ENCODE measurements at places on chromosomes 11 and 22.

DNA sequence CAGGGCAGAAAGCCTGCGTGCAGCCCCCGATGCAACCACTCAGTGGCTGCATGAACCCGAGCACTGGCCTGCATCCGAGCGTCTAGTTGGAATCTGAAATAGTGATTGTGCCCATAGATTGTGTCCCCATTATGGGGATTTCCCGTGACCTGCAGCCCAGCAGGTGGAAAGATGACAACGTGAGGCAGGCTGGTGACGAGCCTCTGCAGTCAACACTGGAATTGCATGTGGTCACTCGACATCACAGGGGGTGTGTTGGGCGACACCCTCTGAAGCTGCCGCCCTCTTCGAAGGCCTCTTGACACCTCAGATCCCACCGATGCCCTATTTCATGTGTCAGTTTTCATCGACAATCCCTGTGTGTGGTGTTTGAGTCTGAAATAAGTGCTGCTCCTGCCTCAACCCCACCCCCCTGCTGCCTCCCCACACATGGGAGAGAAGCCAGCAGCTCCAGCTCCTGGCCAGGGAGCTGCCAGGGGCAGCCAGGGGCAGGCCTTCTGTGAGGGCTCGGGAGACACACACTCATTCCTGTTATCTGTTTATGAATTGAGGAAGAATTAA is 172.0 kb upstream of the B3GAT1 start:
- no peak for DNase-seq

- DNase-seq = no peak
These were observed 38.2 kb upstream of the PAK1 start for GRCh38 chr11:77512092-77512491.

GRCh38 chr11:73645121-73645969 is 1.0 kb upstream of the PLEKHB1 start:
- DNase-seq = no peak

DNA sequence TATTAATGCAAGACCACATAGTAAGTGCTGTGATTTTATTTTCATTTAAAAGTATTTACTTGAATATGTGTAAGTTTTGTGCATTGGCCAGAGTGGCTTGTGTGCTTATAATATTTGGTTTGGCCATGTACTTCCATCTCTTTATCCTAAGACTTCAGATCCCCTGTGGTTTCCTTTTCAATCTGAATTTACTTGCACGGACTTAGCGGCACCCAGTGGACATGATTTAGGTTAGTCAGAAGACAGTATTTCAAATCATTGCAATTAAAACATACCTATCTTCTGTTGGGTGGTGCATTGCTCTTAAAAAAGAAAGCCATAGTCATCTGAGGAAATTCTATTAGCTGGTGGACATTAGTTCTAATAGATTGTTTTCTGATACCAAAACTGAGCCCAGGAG is 30.7 kb downstream of the PIWIL4 start:
- no peak for DNase-seq

- DNase-seq = no peak
These were observed 366.0 kb upstream of the NARS2 start for GRCh38 chr11:78940500-78941225.

DNA sequence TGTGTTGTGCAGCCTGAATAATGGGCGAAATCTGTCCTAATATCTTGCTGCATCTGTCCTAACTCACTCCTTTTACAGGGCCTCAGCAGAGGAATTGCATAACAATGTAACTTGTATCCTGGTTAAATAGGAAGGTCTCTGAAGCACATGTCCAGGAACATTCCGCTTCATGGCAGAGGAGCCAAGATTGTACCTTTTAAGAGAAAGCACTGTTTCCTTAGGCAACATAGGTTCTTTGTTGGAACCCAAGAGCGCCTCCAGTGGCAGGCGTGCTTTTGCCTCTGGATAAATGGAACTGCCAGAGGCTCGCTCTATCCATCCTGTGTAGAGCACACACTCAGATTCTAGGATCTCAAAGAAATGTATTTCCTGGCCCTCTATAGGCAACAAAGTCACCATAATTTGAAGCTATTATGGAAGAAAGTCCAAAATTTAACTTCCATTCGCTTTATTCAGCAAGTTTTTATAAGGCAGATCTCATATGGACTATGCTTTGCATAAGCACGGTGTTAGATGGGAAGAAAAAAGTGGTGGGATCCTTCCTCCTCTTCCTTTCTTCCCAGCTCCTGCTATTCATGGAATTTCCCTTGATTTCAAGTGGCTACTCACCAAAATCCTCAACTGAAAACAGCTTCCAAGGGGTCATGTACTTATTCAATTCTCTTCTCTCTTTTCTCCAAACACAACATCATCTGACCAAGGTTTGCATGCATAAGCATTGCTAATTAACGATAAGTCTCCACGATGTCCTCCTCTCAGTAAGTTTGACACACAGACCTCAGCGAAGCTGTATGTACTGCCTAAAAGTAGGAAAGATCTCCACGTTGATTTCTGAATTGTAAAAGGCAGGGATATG is at the start of gene BLID:
BLID (minus strand) TSS at position 692 of the 856 bp plus-strand sequence; CDS start at position 399, 293 bp downstream.
- DNase-seq = no peak

- DNase-seq = no peak
These were observed 160.4 kb downstream of the INSC start for GRCh38 chr11:15275141-15275540.

GRCh38 chr22:31136155-31136554 is 4.2 kb downstream of the PLA2G3 start:
- DNase-seq = no peak

- DNase-seq = peak; percentile 70
These were observed 121.3 kb downstream of the APOL5 start for GRCh38 chr22:35838855-35839576.

GRCh38 chr11:124889191-124890091 is 8.2 kb downstream of the ROBO4 start:
- DNase-seq = no peak

DNA sequence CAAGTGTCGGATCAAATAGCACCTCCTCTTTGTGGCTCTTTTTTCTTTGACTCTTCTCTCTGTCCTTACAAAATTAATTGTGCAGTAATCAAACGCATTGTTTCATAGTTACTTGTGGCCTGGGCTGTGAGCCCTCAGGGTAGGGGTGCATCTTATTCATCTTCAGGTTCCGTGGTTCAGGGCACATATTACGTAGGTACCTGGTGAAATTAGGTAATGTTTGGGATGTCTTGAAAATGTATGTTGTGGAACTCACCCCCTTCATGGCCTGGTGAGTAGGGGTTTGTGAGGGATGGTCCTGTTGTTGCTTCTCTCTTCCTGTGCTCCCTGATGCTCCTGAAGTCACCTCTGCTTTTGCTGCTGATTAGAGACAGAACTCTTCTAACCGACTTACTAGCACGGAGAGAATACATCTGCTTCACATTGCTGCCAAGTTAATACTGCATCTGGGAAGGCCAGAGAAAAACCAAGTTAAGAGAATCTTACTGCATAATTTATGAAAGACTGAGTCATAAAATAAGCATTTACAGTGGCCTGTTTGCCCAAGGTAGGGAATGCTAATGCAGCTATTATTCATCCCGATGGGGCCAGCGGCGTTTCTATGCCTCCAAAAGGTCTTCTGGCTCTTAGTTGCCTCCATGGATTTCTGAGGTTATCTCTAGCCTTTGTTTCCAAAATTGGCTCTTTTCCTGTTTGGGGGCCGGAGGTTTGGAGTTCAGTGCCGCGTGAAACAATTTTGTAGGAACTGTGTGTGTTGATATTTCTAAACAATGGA is 66.9 kb downstream of the TBC1D22A start:
- DNase-seq = peak; percentile 90

GRCh38 chr11:63020671-63021291 is 5.1 kb upstream of the SLC22A8 start:
- DNase-seq = no peak

- DNase-seq = no peak
These were observed 1.2 kb upstream of the CDPF1 start for GRCh38 chr22:46251266-46251665.

DNA sequence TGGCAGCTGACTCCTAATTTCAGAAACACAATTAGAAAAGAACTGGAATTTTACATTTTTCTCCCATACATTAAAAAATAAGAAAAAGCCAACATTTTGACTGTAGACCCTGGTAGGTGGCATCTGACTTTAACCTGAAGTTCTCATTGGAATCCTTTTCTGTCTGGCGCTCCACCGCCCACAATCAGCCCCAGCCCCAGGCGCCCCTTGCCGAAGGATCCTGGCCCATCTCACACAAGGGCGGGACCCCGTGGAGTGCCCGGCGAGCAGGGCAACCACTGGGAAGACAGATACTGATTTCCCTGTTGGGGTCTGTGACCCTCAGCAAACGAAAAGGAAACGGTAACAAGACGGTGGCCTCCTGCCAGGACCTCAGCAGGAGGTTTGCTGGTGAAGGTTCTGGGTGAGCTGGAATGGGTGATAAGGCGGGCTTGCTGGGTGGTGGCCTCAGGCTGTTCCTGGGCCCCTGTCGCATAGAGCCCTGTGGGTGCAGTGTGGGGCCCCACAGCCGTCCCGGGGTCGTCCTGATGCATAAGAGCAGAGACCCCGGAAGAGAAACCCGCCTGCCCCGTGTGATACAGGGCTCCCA is 15.7 kb downstream of the TSPO start:
- no peak for DNase-seq

DNA sequence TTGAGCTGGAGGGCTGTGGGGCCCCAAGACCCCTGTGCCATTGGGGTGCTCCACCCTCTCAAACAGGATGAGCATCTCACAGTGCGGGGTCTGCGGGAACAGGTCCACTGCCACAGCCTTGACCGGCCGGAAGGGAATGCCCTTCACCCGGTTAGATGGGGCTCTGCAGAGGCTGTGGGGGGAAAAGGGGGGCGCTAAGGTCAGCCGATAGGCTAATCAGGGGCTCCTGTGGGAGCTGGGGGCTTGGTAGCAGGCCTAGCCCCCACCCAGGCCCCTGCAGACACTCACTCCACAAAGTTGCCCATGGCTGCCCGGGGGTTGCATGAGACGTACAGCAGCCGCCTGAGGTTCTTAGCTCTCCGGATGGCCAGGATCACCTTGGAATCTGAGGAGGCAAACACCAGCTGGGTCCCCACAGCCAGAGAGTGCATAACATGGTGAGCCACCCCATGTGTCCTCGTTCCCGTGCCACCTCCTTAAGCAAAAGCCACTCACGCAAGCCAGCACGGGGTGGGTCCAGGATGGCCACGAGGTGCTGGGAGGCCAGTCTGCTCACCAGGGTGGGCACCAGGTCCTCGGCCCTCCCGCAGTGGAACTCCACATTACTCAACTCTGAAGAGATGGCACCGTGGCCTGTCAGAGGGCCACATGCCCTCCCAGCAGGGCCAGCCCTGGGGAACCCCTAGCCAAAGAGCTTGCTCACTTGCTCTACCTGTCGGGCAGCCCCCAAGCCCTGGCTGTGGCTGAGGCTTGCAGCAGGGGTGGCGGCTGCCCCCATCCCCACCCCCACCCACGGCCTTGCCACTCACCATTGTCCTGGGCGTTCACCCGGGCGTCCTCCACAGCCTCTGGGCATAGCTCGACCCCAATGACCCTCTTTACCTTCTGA is 3.0 kb upstream of the RANBP1 start:
- no peak for DNase-seq

DNA sequence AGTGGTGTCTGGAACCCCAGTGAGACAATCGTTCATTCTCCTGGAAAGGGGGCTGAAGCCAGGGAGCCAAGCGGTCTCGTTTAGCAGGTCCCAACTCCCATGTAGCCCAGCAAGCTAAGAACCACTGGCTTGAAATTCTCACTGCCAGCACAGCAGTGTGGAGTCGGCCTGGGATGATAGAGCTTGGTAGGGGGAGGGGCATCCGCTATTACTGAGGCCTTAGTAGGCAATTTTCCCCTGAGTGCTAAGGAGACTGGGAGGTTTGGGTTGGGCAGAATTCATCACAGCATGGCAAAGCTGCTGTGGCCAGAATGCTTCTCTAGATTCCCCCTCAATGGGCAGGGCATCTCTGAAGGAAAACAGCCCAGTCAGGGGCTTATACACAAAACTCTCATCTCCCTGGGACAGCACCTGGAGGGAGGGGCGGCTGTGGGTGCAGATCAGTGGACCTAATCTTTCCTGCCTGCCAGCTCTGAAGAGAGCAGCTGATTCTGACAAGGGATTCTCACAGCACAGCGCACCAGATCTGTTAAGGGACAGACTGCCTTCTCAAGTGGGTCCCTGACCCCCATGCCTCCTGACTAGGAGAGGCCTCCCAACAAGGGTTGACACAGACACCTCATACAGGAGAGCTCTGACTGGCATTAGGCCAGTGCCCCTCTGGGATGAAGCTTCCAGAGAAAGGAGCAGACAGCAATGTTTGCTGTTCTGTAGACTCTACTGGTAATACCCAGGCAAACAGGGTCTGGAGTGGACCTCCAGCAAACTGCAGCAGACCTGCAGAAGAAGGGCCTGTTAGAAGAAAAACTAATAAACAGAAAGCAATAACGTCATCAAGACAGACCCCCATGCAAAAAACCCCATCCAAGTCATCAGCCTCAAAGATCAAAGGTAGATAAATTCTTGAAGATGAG is 14.8 kb downstream of the OR52M1 start:
- no peak for DNase-seq

- DNase-seq = no peak
These were observed 781.6 kb downstream of the BRD1 start for GRCh38 chr22:49046000-49046545.

- no peak for DNase-seq
These were observed 1378.9 kb downstream of the TBC1D22A start for GRCh38 chr22:48141301-48141700.

Data from fibroblast of skin of left quadriceps (primary cell).